ENCODE measurements at places on chromosomes 2 and 18.

DNA sequence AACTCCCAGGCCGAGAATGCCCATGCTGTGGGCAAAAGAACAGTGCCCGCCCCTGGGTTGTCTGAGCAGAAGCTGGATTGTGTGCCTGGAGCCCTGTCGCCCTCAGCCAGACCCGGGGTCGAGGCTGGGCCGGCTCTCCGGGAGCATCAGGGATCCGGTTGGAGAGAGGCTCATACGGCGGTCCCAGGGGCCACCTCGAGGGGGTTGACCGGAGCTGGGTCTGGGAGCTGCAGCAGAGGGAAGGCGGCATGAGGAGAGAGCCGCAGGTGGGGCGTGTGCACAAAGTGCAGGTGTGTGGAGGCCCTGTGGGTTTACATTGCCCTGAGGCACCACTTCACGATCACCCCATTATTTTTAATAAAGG lies 39.5 kb downstream of the MBP start:
- no peak for DNase-seq

- no peak for DNase-seq
Measured at GRCh38 chr2:128818248-128818647, 499.6 kb upstream of the HS6ST1 start.

- peak; percentile 69 for DNase-seq
Measured at GRCh38 chr18:76565238-76566173, 70.5 kb upstream of the ZNF516 start.

GRCh38 chr2:160052531-160052930 lies 9.9 kb downstream of the PLA2R1 start:
- DNase-seq: no peak

DNA sequence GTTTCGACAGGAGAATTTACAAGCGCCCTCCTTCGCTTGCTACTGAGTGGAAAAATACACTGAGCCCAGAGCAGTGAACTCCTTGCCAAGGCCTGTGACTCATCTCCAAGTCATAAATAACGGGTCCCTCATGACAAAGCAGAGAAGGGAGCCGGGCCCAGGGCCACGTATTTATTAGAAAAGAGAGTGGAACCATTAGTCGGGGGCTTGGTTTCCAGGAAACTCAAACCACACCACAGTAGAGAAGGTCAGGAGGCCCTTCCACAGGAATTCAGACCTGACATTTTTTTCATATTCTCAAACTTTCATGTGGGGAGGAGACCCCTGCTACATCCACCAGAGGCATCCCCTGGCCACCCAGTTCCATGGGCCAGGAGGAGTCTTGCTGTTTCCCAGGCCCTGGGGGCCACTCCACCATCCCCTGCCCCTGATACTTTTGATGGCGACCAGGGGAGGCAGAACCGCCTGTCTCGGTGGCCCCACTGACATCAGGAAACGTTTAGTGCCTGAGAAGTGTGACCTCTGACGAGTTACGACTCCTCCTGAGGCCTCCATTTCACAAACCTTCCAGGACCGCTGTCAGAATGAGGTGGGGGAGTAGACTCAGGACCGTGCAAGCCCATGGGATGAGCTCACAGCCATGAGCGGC lies 289.7 kb downstream of the DYSF start:
- peak; percentile 49 for DNase-seq

GRCh38 chr2:6452702-6453481 lies 412.8 kb downstream of the CMPK2 start:
- no peak for DNase-seq

DNA sequence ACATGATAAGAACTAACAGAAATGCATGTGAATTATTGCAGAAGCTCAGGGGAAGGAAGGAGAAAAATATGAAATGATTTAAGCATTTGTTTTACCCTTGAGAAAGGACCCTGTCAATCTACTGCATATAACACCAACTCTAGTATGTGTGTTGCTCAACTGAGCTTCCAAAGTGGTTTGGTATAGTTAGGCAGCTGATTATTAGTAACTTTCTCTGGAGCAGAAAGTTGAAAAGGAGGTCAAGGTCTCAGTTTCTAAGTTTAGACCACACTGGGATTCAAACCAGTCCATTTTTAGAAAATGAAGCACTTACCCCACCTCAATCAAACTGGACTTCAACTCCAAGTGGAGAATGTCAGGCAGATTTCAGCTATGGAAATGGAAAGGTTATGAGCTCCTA lies 123.3 kb upstream of the CDC42EP3 start:
- no peak for DNase-seq

- no peak for DNase-seq
Measured at GRCh38 chr2:53964987-53965687, 5.7 kb downstream of the PSME4 start.

DNA sequence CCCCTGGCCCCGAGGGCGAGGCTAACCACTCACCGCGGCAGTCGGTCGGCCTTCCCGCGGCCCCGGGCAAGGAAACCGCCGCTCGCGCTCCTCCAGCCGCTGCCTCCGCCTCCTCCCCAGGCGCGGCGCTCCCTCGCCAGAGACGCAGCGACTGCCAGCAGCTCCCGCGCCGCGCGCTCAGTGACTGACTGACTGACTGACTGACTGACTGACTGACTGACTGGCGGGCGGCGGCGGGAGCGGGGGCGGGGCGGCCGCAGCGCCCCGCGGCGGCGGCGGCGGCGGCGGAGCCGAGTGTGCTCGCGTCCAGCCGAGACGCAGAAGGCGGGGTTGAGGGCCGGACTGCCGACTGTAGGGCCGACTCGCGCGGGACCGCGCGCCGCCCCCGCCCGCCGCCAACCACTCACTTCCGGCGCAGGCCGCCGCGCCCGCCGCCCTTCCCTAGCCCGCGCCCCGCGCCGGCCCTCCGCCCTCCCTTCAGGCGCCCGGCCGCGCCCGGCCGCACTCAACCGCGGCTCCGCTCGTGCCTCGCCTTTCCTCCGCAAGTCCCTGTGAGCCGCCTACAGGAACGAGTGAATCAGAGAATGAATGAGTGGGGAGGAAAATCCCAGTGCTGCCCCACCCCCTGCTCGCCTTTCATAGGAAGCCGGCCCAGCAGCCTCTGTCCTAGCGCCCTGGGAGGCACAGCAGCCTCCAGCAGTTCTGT lies at the start of gene RAPH1:
TSS of gene RAPH1 (minus strand) at position 224 of the 706 bp plus-strand sequence. CDS start 39,948 bp downstream, outside the sequence.
- peak; percentile 71 for DNase-seq

GRCh38 chr2:85078536-85078935 lies 54.7 kb upstream of the TCF7L1 start:
- no peak for DNase-seq

Measured in Ammon's horn (tissue), 1 donor.